ENCODE measurements at places on chromosomes 13 and 19. TPM values are rescaled to one million over a fixed set of nuclear protein-coding genes. Genes with fewer than 3 reads are reported as not detected.

DNA sequence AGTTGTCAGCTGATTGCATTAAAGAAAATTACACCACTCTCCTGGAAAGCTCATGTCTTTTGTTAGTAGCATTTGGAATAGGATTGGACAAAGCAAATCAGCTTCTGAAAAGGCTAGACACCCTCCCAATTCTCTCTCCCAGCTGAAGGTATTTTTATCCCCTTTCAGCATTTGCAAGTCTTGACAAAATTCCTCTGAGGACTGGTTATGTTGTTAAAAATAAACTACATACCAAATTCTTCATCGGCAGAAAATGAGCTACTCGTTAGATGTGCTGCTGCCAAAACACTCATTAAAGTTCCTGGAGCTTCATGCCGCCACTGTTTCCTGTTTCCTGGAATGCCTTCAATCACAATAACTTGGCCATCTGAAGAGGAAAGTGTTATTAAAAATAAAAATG, 37.1 kb downstream of the UTP14C start:
- no peak for DNase-seq

GRCh38 chr19:2619076-2619475, 83.4 kb downstream of the GNG7 start:
- DNase-seq: no peak

The PSG4 gene
- total RNA-seq: not detected

DNA sequence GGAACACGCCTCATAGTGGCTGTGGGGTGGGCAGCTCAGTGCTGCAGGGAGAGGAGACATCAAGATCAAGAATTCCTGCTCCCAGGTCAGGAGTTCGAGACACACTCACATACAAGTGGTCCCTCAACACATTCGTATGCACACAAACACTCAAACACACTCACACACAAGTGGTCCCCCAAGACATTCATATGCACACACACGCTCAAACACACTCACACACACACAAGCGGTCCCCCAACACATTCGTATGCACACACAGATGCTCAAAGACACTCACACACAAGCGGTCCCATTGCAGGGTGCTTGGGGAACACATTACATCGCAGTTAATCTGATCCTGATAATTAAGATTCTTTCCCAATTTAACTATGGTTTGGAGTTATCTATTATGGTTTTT, 28.2 kb downstream of the FCGBP start:
- DNase-seq: no peak

The MBD3L2 gene
- total RNA-seq: not detected

The PALM3 gene
- 2.3 TPM for total RNA-seq

The HIF3A gene
- total RNA-seq: 56.8 TPM

DNA sequence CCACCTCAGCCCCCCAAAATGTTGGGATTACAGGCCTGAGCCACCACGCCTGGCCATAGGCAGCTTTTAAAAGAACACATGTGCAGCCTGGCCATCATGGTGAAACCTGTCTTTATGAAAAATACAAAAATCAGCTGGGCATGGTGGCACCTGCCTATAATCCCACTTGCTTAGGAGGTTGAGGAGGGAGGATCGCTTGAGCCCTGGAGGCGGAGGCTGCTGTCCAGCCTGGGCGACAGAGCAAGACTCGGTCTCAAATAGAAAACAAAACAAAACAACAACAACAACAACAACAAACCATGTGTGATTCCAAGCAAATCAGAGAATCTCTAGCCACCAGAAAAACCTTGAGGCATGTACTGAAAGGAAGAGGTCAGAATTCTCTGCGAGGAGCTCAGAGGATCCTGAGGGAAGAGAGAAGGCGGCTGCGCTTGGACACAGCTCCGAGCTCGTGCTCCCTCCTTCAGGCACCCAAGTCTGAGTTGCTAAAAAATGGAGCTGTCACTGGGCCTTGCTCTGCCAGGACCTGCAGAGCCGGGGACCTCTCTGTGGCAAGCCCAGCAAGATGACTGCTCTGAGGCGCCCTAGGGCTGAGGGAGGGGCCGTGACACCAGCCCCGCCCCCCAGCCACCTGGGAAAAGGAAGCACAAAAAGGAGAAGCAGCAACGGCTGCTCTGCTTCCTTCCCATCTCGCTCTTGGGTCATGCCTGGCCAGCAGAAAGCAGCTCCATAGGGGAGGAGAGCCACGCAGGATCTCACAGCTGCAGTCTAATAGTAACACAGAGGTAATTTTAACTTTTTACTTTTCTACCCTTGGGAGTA, at the start of gene ARL11:
ARL11 (plus strand) TSS at position 677 of the 822 bp plus-strand sequence. CDS start 1,941 bp downstream, outside the sequence.
- DNase-seq: peak; percentile 31

DNA sequence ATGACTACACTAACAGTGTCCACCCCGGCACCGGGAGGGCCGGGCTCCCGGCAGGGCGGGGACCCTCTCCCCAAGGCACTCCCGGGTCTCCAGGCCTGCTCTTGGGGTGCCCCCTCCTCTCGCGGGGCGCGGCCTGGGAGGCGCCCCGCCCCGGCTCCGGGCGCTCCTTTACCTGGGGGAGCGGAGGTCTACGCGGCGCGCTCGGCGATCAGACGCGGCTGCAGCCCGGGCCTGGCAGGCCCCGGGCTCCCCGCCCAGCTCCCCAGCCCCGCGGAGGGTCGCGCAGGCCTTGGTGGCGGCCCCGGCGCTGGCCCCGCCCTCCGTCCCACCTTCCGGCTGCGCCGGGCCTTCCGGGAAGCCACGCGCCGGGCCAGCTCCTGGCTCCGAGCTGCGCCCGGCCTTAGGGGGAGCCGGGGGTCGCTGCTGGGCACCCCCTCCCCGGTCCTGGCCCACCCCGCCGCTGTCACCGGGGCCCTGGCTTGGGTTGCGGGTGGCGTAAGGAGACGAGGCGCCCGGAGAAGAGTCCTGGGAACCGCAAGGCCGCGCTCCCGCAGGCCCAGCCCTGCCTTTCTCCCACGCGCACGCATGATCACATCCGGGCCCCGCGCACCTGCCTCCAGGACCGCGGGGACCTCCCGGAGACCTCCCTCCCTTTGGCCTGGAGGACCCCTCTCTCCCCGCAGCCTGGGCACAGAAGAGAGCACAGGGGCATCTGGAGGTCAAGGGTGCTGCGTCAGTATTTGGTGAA, at the start of gene C19orf12:
C19orf12 (minus strand) TSS at position 309 of the 748 bp plus-strand sequence. CDS start 6,848 bp downstream, outside the sequence.
- peak; percentile 88 for DNase-seq

GRCh38 chr13:41608111-41608838, 150.9 kb downstream of the RGCC start:
- no peak for DNase-seq

The NAPSA gene
- total RNA-seq: 12.4 TPM

GRCh38 chr13:98559169-98559568, 17.7 kb downstream of the STK24 start:
- DNase-seq: no peak
